ENCODE measurements at places on chromosomes 7 and 10.

DNA sequence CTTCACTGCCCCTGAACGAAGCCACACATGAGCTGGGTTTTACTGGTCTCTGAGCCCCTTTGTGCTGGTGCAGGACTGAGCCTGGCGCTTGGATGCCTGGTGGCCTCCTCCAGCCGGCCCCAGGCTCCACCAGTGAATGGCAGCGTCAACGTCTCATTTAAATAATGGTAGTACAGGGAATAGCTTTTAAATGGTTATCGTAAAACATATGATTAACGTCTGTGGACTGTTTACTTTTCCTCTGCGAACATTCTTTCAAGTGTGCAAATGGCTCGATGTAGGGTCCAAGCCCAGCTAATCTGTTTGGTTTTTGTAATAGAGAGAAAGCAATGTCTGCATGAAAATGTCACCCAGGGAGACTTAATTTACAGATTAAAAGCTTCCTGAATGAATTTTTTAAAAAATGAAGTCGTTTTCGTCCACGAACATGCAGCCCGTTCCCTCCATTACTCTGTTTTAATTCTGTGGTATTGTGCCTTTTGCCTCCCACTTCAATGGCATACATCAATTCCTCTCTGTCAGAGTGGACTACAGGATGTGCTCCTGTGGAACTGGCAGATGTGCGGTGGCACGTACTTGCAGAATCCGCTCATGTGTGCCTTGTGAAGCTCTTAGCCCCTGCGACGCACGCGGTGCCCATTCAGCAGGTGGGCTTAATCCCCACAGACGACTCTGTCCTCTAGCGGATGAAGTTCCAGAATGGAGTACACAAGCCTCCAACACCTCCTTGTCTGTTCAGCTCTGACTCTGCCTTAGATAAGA is 192.7 kb downstream of the TCF7L2 start:
- no peak for DNase-seq

DNA sequence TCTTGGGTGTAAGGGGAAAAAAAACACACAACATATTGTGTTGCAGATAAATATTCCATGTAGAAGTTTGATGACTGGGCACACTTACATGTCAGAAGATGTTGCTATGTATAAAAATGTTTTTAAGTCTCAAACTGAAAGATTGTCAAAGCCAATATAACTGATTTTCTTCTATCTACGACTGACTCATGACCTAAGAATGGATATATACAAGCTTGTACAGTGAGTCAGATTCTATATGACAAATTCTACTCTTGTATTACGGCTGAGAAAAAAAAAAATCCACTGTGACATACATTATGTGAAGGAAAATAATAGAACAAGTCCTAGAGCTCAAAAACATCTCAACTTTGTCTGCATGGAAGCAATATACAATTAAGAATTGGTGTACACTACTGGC is 343.0 kb upstream of the PCDH15 start:
- DNase-seq, result no peak

- DNase-seq, result no peak
Measured at GRCh38 chr7:143245123-143245522, 18.1 kb upstream of the GSTK1 start.

DNA sequence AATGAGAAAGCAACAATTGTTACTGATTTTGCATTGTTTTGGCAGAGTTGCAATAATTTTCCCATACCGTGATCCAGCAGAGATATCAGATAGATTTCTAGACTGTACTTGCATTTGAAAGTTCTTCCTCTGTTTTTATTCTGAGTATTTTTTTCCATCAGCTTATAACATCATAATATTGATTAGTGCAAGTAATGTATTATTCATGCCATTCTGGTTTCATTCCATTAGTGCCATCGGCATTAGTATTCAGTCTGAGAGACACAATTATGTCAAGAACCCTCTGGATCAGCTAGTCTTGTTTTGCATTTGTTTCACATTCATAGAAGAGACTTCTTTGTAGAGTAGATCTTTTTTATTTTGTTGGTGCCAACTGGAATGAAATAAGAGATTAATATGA is 304.0 kb downstream of the BBS9 start:
- no peak for DNase-seq

- DNase-seq, result no peak
Measured at GRCh38 chr10:88004451-88004850, 141.0 kb downstream of the PTEN start.

DNA sequence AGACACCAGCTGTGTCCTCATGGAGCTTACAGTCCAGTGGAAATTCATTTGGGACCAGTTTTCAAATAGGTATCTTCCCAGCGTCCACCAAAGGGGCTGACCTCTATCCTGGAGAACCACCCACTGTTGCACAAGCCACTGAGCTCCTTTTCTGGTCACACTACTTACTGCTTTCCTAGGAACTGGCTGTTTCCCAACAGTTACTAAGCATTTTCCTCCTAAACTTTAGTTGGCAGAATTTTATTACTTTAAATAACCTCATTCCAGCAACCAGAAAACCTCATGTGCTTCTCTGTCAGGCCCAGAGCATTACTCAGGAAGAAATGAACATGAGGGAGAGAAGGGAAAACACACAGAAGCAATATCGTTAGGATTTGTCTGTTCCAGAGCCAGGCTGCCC is 183.1 kb downstream of the GPAM start:
- DNase-seq, result no peak

DNA sequence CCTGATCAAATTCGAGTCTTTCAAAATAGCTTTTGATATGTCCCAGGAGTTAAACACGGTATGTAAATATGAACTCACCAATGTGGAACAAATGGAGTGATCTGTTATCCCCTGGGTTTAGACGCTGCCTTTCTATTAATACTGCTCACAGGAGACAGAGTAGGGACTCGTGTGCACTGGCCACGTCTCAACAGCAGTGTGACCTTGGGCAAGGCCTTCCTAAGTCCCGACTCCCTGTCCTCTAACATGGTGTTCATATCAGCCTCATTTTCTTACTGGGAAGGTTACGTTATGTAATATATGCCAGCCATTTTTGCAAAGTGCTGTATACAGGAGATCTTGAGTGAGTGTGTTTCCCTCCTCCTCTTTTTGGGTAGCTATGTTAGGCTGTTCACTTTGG is 1.8 kb downstream of the WDR37 start:
- DNase-seq, result no peak

- no peak for DNase-seq
Measured at GRCh38 chr7:129741743-129742213, 130.3 kb downstream of the NRF1 start.

GRCh38 chr10:124742413-124743190 is 1.6 kb downstream of the FAM53B start:
- DNase-seq, result no peak

DNA sequence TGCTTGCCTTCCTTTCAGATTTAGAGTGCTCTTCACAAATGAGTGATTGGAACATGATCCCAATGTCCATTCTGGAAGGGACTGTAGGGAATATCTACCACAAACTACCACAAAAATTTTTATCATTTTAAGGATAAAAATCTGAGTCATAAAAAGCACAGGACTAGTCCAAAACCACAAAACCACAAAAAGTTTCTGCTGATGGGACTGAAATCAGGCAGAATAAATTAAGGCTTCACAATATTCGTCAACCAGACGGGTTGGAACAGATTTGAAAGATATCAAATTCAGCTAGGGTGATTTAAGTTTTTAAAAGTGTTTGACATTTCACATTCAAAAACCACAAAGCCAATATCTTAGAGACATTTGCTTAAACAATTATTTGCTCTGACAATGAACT is 100.1 kb upstream of the PTN start:
- no peak for DNase-seq

- no peak for DNase-seq
Measured at GRCh38 chr10:27745732-27746396, at the start of gene MKX. Gene MKX (minus strand): TSS chr10:27745819. CDS start chr10:27743415, 2,404 bp downstream.

DNA sequence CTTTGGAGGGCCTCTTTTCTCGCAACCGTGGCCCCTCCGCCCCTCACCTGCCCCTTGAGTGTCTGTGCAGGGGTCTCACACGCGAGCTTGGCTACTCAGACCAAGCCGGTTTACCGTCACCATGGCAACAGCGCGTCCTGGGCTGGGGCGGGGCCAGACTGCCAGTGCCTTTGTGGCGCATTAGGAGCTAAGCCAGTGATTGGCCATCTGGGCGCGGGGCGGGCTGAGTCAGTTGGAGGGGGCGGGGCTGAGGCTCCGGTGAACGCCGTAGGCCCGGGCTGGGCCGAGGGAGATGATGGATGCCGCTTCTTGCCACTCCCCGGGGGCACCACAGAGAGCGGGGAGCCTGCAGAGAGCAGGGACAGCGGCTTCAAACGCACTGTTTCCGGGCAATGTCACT is 48.7 kb upstream of the FXYD4 start:
- peak; percentile 60 for DNase-seq

DNA sequence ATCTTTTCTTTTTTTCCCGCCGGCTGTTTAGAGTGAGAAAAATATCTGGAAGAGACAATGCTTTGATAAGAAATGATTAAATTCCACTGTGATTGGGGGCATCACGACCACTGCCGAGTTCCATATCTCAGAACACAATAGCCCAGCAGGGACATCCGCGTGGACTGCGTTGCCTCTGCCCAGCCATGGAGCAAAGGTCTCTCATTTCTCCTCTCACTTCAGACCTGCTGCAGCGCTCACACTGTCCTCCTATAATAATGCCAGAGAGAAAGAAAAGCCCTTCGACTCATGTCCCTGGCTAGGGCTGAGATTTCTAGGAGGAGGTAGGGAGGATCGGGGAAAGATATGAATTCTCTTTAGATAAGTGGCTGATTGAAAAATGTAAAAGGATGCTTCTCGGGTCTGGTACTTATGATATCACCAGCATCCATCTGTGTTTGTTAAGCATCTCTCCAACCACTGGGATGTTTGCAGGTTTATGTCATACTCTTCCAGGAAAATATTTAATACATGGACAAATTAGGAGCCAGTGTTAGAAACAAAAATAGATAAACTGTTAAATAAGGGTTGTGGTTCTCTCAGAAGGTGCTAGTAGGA is 472.9 kb upstream of the AKR1E2 start:
- DNase-seq, result no peak

GRCh38 chr7:98321301-98321700 is 39.8 kb downstream of the BRI3 start:
- DNase-seq, result no peak

DNA sequence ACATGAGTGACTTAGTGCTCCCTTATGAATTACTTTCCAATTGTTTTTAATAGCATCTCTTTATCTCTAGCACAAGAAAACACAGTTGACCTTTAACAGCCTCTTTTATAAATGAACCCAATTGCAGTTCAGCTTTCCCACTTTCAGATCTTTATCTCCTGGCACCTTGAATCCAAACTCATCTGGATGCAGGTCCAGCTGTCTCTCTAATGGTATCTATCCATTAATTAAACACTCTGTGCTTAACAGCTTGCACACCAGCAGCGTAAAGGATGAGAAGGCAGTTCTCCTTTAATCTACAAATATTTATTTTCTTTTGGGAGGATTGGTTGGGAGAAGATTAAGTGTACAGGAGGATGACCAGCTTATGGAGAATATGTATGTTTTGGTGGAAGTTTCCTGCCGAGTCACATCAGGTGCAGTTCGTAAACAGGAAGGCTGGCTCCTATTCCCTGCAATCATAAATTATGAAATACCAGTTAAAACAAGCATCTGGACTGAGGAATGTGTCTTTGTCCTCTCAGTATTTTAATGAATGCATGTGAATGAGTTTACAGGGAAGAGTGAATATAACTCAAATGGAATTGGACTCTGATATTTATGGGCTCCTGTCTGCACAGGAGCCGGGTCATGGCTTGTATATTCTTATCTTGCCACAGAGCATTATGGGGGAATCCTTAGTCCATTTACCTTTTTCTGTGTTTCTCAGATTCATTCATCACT is 232.7 kb downstream of the PHF14 start:
- DNase-seq, result no peak

DNA sequence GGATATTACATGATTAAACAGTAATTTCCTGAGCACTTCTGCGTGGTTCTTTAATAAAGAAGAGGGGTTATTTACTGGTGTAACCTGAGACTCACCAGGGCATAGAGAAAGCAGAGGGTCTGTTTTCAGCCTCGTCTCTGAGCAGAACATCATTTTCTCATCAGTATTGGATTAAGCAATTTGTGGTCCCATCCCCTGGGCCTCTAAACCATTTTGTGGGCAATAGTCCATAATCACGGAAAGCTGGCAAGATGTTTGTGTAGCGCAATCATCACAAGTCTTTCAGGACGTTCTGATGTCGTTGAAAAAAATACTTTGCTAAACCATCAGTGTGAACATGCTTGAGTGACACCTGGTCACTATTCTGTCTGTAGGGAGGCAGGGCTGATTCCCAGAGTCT is 37.1 kb upstream of the SEC61G start:
- DNase-seq, result no peak

GRCh38 chr10:113244750-113245149 is 294.7 kb downstream of the TCF7L2 start:
- DNase-seq, result no peak

- no peak for DNase-seq
Measured at GRCh38 chr7:84998665-84999064, 188.2 kb downstream of the SEMA3D start.

DNA sequence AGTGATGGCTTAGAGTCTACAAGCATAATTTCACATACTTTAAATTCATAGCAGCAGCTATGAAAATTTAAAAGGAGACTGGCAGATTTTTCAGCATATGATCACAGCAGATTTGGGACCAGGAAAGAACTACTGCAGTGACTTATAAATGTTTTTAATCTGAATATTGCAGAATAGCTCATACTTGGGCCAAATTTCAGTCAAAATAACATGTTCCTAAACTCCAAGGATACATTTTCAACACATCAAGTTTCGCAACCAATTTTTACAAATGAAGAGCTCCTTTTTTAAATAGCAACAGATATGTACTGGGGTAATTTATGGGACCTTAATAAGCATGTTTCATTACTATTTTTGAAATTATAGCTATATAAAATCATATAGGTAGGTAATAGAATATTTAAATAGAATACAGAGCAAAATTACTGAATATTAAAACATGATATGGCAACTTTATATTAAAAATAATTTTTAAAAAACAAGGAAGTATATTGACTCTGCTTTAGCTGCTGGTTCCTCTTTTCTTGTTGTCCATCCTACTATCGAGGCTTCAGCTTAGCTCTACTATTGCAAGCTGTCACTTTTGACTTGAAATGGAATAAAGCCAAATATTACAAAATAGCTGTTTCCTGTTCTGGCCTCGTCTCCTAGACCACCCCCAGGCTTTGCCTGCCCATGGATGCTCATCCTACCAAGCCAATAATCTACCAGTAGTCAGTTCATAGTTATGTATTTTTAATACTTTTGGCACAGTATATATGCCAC is 123.1 kb downstream of the NRBF2 start:
- DNase-seq, result no peak

- DNase-seq, result no peak
Measured at GRCh38 chr10:75245354-75246250, 9.8 kb upstream of the COMTD1 start.

DNA sequence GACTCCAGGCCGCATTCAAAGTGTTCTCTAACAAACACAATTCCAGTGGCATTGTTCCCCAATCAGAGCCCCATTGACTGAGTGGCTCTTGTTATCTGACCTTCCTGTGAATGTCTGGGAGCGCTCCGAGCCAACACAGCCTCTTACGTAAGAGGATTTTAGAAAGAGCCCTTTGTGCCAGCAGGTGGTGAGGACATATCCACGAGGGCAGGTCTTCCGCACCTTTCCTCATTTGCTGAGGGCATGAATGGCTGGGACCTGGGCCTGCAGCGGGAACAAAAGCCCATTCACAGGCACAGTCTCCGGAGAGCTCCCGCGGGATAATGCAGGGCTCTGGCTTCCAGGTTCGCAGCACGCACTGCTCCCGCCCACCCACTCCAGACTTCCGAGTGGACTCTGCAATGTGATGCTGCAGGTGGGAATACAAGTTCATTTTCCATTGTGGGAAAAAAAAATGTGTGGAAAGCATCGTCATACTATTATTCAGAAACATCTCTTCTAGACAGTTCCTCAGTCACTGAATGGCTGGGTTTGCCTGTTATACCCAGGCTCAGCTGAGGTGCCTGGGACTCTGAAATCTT is 295.0 kb upstream of the IGFBP3 start:
- DNase-seq, result no peak
